ENCODE measurements at places on chromosomes 4 and X.

DNA sequence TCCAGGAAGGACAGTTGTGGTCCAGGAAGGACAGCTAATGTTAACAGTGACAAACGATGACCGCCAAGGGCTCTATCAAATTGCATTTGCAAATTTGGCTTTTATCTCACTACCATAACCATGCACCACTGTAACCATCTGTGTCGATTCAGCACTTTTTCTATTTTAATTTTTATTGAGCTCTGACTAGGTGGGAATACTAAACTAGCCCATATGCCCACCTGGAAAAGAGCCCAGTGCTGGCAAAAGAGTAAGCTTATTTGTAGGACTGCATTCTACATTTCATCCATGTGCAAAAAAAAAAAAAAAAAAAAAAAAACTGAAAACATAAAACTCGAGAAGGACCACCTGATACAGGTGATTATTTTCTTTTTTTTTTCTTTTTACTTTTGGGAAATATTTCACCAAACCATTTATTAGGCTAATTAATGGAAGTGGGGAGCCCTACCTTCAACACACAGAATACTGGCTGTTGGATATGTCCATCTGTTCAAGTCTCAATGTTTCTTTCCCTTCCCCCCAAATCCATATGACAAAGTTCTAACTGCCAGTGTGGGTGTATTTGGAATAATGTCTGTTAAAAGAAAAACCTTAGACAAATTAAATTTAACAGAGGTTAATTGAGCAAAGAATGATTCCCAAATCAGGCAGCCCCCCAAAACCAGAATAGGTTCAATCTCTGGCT is 99.5 kb upstream of the MXRA5 start:
- no peak for DNase-seq

DNA sequence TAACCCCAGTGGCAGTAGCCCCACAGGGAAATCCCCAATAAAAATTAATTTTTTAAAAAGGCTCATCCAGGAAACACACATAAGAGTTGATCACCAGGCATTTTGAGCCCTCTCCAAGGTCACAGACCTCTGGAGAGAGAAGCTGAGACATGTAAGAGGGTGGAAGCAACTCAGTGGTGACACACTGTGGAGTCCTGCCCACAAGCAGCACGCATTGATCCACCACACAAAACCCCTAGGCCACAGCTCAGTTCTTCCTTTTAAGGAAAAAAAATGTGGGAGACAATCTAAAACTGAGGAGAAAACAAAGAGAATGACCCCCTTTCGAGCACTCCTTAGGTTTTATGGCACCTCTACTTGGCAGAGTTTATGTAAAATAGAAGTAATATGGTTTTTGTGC is 71.7 kb upstream of the S100G start:
- no peak for DNase-seq

- DNase-seq: no peak
Observed at GRCh38 chrX:71182871-71183270, 38.2 kb downstream of the NLGN3 start.

GRCh38 chr4:76306882-76307659 is 538 bp downstream of the STBD1 start:
- no peak for DNase-seq

GRCh38 chrX:49186125-49187027 is at the start of gene PRICKLE3:
Gene PRICKLE3 (minus strand): TSS chrX:49186373. CDS start chrX:49186297, 76 bp downstream.
- no peak for DNase-seq

- DNase-seq: no peak
Observed at GRCh38 chr4:119832776-119833175, 204.2 kb upstream of the PDE5A start.

DNA sequence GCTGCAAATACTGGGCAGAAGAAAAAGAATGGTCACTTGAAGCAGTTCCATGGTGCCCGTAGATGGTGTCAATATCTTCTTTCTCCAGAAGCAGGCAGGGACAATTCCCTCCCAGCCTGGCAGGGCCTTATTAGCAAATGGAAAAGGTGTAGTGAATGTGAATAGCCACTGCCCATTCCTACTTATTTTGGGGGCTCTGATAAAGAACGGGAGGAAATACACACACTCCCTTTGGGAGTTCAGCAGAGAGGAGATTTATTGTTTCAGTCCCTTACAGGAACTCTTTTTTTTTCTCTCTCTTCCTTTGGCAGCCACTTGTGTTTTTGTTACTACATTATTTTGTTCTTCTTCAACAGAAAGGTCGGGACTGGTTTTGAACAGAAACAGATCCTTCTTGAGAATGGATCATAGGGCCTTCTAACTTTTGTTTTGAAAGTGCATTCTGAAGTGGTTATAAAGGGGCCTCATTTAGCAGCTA is at the start of gene EMCN:
Gene EMCN (minus strand): TSS at position 159 of the 478 bp plus-strand sequence. CDS start 108 bp downstream, at position 51.
- no peak for DNase-seq
